NCI-H1417 (cell line): ENCODE measurements at places on chromosomes 12 and 14.

DNA sequence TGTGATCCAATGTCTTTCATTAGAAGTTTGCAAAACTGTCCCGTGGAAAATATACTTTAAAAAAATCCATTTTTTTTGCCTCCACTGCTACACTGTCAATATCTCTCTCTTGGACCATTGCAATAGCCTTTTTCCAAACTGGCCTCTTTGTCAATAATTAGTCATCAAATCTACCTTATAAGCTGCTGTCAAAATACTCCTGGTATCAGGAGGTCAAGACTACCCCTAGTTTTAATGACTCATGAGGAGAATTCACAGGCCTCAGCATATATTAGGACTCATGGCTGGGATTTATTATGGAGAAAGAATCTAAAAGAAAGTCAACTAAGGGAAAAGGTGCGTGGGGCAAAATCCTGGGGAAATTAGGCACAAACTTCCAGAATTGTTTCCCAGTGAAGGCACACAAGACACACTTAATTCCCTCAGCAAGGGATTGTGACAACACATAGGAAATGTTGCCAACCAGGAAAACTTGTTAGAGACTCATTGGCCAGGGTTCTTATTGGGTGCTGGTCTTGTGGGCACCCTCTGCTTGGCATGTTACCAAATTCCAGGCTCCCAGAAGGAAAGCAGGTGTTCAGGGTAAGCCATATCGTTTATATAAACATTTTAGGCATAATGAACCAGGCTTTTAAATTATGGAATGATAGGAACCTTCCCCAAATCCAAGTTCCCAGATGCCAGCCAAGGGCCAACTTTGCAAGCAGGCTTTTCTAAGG, 56.1 kb downstream of the TMEM117 start:
- DNase-seq: no peak

- no peak for DNase-seq
Observed at GRCh38 chr12:49582850-49583249, 14.9 kb upstream of the MCRS1 start.

DNA sequence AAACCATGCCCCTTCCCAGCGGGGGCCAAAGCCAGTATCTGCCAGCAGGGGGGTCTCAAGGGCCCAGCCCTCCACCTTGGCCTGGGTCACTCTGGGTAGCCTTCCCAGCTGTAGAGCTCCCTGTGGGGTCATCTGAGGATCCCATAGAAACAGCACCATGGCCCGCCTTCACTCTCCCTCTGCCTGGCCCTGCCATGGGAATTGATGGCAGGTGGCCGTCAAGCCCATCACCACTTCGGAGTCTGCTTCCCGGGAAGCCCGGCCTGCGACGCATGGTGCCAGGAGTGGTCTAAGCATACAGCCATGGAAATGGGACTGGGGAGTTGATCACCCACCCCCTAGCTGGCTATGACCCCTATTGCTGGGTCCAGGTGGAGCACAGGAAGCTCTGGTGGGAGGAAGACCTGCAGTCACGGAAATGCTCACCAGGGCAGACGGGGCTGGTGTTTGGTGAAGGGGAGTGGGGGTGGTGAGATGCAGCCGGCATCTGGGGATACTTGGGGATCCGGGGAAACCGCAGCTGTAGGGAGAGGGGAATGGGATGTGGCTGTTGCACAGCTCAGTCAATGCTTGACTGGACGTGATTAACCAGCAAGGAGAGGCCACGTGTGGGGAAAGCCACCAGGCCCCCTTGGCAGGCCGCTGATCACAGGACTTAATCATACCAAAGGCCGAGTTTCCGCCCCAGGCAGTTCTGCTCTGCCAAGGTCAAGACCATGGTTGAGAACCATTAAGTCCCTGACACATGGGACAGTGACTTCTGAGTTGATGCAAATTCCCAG, 52.2 kb upstream of the DIO3 start:
- DNase-seq: no peak

- no peak for DNase-seq
Observed at GRCh38 chr12:119181944-119182343, 3.2 kb downstream of the HSPB8 start.

DNA sequence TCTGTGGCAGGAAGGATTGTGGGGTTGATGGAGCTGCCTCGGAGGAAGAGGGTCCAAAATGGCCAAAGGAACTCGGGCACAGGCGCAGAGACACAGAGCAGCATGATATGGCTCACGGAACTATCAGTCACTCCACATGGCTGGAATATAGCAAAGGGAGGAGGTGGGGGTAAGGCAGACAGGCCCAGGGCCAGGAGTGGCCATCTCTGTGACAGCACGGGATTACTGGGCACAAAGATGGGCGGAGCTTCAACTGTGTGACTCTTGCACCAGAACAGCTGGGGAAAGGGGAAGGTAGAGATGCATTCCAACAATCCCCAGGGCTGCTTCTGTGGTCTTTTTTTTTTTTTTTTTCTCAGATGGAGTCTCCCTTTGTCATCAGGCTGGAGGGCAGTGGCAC, 24.8 kb upstream of the EML1 start:
- no peak for DNase-seq

DNA sequence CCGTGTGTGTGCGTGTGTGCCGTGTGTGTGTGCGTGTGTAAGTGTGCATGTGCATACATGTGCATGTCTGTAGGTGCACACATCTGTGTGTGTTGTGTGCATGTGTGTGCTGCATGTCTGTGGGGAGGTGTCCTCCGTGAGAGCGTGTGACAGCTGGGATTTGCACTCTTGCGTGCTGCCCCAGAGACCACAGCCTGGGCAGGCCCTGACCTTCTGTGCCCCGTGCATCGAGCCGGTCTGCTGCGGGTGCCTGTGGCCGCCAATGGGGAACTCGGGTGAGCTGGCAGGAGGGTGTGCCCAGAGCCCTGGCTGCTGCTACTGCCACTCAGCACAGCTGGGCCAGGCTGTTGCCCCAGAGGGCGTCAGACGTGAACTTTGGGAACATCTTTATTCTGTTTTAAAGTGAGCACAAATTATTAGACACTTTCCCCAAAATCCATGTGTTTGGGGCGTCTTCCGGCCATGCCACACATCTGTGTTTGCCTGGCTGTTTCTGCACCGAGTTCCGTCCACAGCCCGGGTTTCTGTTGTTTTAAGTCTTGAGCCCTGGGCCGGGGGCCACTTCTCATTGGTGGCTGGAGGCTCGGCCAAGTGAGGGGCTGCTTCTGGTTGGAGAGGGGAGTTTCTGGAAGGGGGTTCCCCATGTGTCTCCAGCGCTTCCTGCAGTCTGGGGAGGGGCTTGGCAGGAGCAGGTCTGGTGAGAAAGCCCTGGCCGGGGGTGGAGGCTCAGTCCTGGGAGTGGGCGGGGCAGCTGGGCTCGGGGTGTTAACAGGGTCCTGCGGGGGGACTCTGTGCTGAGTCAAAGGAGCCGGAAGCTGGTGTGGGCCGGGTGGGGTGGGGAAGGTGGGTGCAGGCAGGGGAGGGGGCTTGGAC, 7.6 kb downstream of the CEP170B start:
- no peak for DNase-seq

GRCh38 chr14:77709412-77709811, 1.5 kb downstream of the SLIRP start:
- DNase-seq: no peak

DNA sequence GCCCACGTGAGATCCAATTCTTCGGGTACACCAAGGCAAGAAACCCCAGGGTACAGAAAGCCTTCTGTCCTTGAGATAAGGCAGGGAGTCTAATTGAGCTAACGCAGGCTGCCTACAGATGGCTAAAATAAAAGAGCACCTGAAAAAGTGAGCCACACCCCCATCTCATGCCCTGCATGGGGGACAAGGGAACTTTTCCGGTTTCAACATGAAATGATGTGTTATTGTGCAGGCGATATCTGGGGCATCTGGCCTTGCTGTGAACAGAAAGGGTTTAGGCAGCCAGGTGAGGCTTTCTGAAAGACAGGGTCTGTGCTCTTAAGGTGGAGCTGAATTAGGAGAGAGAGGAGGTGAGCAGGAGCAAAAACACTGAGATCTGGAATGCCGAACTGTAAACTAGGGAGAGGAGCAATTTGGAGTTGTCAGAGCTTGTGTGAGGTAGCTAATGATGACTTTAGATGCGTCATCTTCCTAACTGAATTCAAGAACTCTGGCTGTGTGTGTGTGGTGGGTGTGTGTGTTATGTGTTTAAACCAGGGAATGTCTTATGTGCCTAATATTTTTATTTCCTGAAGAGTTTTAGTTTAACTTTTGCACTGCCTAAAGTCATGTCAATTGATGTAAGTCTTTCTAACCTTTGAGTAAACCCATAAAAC, 20.1 kb upstream of the LDHB start:
- no peak for DNase-seq

- DNase-seq: no peak
Observed at GRCh38 chr14:44777584-44777983, 184.2 kb downstream of the KLHL28 start.

DNA sequence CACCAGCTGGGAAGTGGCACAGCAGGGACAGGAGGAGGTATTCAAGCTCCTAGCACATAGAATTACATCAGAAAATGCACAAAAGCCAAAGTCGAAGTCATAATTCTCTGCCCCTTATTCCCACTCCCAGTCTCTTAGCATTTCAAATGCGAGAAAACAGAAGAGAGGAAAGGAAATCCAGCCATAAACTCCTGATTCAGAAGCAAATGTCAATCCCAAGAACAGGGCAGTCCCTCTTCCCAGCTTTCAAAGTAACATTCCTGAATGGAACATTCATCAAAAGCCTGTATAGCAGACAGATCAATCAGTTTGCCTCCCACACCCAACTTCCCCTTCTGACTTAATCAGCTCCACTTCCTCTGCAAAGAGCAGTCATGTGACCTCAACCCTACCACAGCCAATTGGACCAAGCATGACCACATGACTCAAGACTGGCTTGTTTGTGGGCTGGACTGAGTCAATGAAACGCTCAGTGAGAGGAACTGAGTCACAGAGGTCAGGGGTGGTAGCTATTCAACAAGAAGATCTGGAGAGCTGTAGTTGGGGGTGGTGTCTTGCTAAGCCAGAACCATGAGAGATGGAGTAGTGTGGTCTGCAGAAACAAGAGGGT, 41.4 kb upstream of the TUNAR start:
- DNase-seq: no peak

DNA sequence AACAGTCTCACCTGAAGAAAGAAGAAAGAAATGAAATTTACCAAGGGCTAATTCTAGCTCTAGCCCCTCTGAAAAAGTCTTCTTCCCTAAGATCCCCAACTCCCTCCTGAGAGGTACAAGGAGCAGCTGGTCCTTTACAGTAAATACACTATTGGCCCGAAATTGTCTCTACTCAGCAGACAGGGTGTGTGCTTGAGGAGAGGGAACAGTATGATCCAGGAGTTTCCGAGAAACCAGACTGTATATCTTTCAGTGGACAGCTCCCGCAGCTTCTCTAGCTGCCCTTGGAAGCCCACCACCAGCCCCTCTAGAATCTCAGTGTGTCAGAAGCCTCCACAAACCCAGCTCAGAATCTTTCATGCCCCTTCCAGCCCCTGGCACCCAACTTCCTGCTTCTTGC, 8.1 kb downstream of the GPR84 start:
- no peak for DNase-seq

GRCh38 chr12:102806110-102806509, 110.9 kb downstream of the PAH start:
- peak; percentile 33 for DNase-seq

DNA sequence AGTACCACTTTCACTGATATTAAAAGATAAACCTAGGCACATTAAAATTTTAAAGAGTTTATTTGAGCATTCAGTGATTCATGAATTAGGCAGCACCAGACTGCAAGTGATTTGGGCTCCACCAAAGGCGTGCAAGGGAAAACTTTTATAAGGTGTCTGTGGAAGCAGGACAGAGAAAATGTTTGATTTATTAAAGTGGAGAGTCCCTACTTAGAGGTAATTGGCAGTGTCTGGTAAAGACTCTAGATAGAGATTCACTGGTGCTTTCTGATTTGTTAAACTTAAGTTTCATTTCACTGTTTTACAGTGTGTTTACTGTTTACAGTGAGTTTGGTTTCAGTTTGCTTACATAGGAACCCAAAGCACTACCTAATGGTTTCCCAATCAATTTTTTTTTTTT, 72.8 kb downstream of the ANKS1B start:
- DNase-seq: no peak

GRCh38 chr12:104457746-104458693, 1.3 kb downstream of the CHST11 start:
- DNase-seq: peak; percentile 36

GRCh38 chr12:92012691-92013090, 133.0 kb downstream of the BTG1 start:
- DNase-seq: no peak

DNA sequence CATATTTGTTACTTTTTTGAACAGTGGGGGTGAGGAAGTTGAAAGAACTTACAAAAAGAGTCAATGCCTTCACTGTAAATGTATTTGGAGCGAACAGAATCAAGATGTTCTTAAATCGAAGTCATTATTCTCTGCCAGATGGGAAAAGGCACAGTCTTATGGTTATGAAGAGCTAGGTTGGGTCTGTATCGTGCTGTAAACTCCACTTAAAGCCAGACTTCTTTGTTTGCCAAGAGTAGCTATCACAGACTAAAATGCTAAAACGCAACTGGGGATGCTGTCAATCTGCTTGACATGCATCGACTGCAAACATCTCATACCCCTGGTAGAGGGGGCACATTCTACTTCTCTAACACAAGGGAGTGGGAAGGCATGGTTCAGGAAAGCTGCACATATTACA, 160.4 kb downstream of the DACT1 start:
- DNase-seq: no peak

DNA sequence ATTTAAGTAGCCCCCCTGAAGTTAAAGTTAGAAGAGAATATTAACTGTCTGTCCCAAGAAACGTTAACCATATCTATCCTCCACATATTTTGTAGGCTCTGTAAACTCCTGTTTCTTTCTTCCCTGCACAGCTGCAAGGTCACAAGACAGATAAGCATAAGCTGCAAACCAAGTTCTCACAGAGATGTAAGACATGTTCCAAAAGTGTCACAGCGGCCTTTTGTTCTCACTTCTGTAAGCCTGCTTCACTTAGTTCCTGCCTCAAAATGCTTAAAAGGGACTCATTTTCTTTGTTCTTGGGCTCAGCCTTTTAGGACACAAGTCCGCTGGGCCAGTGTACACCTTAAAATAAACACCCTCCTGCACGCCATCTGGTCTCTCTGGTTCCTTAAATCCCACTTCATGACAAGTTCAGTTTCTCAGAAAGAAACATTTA, 3.2 kb downstream of the RNASE1 start:
- no peak for DNase-seq

DNA sequence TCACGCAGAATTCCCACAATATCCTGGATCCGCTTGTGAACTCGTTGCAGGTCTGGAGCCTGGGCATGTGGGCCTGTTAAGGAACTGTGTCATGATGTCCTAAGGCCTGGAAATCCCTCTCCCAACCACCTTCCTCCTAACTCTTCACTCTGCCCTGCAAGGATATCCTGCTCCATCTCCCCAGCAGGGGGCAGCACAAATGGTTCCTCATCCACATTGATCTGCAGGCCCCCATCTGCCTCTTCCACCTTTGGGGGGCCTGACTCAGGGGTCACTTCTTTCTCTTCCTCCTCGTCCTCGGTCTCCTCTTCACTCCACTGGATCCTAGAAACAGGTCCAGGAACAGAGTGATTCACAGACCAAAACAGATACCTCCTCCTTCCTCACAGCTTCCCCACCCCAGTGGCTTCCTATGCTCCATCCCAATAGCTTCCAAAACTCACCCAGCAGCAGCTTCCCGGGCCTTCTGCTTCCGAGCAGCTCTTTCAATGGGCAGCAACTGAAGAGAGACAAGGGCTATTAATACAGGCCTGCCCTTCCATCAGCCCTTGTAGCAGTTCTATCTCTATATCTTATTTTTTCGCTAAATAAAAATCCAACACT, 4.5 kb downstream of the NOP2 start:
- DNase-seq: peak; percentile 15
